NCI-H2107 (cell line): ENCODE measurements at places on chromosomes 7 and 10.

DNA sequence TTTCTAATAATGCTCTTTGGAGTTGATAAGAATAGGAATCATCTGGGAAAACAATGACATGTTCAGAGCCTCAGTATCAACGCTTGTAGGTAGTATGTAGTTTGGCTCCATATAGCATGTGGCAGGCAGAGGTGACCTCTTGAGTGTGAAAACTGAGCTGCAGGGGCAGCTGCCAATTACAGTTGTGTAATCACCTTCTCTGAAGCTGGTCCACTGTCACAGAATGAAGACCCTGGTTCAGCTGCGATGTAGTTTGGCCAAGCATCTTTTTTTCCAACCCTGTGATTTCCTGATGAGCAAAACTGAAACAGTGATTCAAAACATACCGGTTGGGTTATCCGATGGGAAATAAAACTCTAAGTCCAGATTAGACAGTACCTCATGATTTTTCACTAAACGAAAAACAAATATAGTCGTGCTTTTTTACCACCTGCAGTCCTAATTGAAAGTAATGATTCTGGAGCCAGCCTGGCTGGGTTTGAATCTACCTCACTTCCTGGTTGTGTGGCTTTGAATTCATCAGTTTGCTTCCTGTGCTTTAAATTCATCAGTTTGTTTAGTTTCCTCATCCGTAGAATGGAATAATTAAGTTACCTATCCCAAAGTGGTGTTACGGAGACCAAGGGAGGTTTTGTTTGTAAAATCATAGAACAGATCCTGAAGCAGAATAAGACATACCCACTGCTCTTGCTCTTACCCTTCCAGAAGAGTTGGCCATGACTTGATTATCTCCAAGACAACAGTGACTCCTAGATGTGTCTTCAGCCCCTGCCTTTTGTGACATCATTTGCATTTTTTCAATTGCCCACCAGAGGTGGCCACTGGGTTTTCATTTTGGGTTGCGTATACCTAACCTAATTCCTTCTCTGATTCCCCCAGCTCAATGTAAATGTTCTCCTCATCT, 87.4 kb downstream of the CELF2 start:
- no peak for DNase-seq

DNA sequence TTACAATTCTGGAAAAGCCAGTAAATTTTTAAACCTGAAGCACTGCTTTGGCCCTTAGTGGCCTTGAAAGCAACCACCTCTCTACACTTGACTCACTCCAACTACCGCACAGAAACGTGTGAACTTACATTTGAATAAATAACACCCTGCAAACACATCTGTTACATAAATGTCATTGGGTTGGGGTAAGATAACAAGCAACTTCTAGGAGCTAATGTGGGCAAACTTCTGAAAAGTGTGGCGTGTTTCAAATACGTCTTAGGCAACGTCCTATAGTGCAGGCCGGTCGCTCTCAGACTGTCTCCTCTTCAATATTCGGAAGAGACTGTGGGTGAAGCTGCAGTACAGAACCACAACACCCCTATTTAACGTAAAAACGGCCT, 474 bp downstream of the ORC5 start:
- DNase-seq, result no peak

GRCh38 chr10:116766837-116767634, 24.7 kb upstream of the HSPA12A start:
- DNase-seq, result no peak

DNA sequence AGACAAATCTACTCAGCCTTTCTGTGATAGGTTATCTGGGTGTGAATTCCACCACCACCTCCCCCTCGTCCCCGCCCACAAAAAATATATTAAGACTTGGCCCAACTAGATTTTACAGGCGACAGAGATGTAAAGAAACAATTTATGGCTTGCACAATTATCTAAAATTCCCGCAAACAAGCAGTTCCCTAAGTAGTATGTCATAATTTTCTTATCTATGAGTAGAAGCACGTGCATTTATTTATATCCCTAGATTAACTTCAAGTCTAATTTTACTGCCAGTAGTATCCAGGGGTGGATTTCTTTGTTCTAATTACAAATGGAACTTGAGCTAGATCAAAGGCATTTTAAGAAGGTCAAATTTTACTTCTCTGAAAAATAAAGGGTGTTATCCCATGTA, 1.7 kb downstream of the TSPAN12 start:
- DNase-seq, result no peak

DNA sequence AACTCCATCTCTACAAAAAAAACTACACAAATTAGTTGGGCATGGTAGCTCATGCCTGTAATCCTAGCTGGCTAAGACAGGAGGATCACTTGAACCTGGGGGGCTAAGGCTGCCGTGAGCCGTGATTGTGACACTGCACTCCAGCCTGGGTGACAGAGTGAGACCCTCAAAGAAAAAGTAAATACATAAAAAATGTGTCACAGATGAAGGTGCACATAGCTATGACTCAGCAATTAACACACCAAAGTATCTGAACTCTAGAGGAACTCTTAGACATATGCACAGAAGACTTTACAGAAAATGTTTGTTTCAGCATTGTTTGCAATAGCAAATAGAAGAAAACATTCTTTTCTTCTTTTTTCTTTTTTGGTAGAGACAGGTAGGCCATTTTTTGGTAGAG, 8.3 kb downstream of the C10orf62 start:
- DNase-seq, result no peak

GRCh38 chr10:48552946-48553564, 51.8 kb downstream of the ARHGAP22 start:
- no peak for DNase-seq

GRCh38 chr10:19908991-19909696, 92.9 kb downstream of the PLXDC2 start:
- DNase-seq, result no peak

DNA sequence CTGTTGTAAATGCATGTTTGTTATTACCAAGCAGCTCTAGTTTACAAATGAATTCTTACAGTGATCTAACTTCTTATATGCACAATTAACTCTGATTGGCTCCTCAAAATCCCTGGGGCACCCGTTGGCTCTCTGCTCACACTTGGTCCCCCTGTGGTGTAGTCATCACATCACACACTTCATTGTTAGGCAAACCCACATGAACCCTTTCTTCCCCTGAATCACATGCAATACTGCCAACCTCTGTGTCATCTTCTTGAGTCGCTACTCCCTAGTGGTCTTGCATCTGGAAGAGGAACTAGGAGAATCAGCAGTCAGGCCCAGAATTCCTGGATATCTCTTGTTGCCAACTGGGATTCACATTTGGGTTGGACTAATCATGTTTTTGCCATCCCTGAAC, 73.1 kb downstream of the CD36 start:
- no peak for DNase-seq

- no peak for DNase-seq
These were observed 46.9 kb downstream of the STEAP1B start for GRCh38 chr7:22452960-22453558.

GRCh38 chr7:109713366-109713765, 1143.7 kb downstream of the DNAJB9 start:
- DNase-seq, result no peak

DNA sequence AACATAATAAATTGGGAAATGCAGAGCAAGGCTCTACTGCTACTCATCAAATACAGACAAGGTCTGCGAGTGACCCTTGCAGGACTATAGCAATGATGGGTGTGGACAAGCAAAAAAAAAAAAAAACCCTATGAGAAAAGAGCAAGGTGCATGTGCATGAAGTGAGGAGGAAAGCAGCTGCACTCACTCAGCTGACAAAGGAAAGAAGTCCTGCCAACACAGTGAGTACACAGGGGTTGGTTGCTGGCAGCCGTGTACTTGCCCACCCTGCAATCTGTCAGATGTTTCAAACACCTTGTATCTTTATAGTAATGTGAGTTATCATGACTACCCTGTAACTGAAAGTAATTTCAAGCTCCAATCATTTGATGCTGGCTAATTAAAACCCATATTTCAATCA, 20.5 kb downstream of the CHCHD3 start:
- no peak for DNase-seq

- DNase-seq, result no peak
These were observed 22.6 kb upstream of the KBTBD2 start for GRCh38 chr7:32914184-32914583.

- DNase-seq, result no peak
These were observed 158.3 kb downstream of the EGFR start for GRCh38 chr7:55177068-55177530.

- DNase-seq, result no peak
These were observed 41.6 kb downstream of the JAKMIP3 start for GRCh38 chr10:132107186-132107948.

DNA sequence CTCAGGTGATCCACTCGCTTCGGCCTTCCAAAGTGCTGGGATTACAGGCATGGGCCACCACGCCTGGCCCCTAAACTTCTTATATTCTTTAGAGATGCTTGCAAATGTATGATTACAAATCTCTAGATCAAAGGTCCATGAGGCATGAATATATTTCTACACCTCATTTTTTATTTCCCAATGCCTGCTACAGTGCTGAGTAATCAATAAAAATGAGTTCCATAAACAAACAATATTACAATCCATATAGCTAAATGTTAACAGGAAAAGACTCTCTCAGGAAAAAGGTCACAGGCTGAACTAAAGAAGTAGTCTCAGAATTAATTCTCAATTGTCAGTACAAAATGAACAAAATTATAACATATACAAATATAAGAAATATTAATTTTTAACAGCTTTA, 90.8 kb downstream of the LMBR1 start:
- no peak for DNase-seq

DNA sequence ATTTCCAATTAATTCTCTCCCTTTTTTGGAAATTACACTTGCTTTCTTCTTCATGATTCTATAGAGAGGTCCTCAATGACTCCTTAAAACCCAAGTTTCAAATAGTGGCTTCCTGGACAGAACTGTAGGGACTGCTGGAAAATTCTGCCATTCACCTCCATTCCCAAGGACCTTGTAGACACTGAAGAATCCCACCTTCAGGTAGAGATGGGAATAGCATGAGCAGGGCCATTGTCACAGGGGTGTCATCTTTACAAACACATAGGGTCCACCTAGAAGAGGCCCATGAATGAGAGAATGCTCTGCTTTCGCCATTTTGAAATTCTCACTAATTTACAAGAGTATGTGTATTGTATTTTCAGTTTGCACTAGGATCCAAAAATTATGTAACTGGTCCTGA, 701.7 kb upstream of the CELF2 start:
- no peak for DNase-seq

DNA sequence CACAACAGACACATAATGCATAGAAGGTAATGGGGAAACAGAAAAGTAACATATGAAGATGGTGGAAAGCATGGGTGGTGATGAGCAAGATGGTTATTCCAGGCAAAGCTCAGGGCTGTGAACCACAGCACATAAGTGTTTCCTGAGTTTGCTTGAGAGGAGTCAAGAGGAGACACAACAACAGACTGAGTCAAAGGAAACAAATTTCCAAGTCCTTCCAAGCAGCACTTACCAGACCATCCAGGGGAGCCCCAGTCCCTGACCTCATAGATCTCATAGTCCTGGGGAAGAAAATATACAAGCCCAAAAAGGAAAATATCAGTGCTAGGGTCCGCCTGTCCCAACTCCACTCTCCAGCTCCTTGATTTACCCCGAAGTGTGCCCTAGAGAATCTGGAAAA, 216.6 kb upstream of the FZD1 start:
- no peak for DNase-seq

DNA sequence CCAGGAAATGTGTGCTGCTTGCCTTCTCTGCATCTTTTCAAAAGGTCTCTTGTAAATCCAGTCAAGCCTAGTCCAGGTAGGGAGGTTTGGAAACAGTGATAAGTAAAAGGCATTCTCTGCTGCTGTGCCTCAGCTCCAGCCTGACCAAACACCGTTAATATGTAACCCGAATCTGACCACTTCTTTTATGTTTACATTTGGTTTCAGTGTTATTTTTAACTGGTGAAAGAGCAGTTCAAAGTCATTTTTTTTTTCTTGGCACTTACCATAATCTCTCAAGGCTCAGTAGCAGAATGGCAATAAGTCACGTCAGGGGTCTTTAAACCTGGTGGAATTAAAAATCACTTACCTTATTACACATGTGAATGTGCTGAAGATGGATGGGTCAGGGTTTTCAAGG, 216.8 kb downstream of the PTEN start:
- no peak for DNase-seq

GRCh38 chr10:71817831-71818655, 33.0 kb downstream of the PSAP start:
- no peak for DNase-seq

- no peak for DNase-seq
These were observed 31.4 kb downstream of the PARP12 start for GRCh38 chr7:140031364-140031763.

DNA sequence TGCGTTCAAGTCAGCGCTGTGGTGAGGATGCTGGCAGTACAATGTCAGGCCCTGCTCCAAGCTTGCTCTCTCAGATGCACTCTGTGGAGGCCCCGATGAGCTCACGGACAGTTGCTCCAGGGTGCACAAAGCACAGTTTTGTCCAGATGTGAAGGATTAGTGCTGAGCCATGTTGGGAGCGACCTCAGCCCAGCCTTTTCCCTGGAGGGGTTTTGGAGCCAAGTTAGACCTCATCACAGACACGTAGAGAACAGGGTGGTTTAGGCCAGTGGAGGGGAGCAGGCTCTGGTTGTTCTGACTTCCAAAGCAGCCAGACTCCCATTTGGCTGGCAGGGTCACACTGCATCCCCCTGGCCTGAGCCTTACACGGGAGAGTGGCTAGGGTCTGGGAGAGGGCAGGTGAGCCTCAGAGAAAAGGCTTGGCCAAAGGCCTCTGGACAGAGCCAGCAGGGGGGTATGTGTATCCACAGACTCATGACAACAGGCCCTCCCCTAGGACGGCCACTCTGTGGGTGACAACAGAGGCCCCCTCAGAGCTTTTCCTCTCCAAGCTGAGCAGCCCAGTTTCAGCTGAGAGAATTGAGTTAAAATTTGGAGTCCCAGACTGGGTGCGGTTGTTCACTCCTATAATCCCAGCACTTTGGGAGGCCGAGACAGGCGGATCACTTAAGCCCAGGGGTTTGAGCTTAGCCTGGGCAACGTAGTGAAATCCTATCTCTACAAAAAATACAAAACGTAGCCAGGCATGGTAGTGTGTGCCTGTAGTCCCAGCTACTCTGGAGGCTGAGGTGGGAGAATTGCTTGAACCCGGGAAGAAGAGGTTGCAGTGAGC, 4.7 kb downstream of the PLAC9 start:
- no peak for DNase-seq
